ENCODE measurements at places on chromosomes 2 and 18. TPM values are rescaled to one million over a fixed set of nuclear protein-coding genes. Genes with fewer than 3 reads are reported as not detected.
A peak's percentile ranks its signal among the peaks of the same experiment; 100 is the strongest.

Gene CHRND
- not detected for total RNA-seq

DNA sequence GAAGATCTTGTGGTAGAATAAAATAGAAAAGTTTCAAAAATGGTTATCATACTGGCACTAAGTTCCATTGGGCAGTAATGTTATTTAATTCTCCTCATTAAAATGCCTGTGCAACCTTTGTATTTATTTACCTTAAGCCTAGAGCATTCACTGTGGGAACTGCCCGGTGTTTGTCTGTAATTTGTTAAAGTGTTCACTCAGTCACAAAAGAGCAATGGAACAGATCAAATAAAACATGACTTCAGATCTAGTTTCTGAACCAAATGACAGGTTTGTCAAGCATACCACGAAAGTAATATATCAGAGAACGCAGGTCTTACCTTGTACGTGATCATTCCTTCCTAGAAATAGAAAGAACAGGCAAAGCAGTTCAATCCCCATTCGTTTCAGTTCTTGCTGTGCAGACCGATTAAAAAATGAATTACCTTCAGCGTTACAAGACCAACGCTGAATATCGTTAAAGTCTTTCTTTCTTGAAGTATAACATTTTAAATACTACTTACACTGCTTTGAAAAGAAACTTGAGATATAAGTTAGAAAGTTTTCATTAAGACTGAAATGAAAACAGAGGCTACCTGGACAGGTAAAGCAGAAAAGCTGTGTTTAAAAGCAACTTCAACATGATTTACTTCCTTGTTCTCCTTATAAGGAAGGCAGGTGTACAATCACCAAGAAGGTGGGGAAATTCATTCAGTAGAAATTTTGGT lies at the start of gene ITGB6:
Gene ITGB6, minus strand, starts transcription at position 590 of the 707 bp plus-strand sequence. Its CDS starts 209 bp downstream, at position 381.
- no peak within 1 kb of the TSS for H3K27ac ChIP-seq
- no peak within 1 kb of the TSS for H3K4me3 ChIP-seq
- no peaks in the 10 kb centered on the region for H3K4me1 ChIP-seq
- DNase-seq: no peak
- no peaks in the 10 kb centered on the region for H3K27me3 ChIP-seq
- H3K36me3 ChIP-seq: no peaks in the 10 kb centered on the region

Gene SIX3
- not detected for total RNA-seq

- no peak for DNase-seq
- no peaks in the 10 kb centered on the region for H3K36me3 ChIP-seq
- H3K27ac ChIP-seq: no peak overlapping the region
- no peaks in the 10 kb centered on the region for H3K4me1 ChIP-seq
- H3K27me3 ChIP-seq: no peaks in the 10 kb centered on the region
Observed at GRCh38 chr2:6576302-6576701, 289.4 kb downstream of the CMPK2 start.

DNA sequence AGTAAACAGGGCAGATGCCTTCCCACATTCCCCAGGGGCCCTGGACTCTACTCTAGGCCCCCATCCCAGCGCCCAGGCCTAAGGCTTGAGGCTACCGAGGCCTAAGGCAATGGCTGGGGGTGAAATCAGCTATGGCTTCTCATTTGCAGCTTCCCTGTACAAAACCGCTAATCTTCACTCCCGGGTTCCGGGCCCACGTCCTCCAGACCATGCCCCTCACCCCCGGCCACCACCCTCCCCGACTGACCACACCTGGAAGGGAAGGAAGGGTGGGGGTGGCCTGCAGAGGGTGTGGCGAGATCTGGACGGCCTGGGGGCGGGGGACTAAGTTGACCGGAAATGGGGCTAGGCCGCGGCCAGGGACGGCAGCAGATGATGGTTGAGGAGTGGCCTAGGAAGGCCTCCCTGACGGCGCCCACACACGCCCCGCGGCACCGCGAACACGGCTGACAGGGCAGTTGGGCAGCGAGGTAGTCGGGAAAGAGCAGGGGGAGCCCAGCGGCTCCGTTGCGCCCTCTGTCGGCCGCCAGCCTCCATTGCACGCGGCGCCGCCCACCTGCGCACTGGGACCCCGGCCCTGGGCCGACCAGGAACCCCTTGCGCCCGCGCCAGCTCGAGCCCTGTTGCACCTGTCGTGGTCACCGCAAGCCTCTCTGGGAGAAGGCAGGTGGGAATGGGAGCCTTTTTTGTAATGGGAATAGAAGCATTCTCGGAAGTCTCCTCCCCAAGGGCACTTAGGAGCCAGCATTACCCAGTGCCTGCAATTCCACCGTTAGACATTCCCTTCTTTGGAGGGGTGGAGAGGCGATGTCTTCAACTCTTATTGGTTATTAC lies 117.1 kb upstream of the STPG4 start:
- H3K27me3 ChIP-seq: no peaks in the 10 kb centered on the region
- H3K27ac ChIP-seq: peak overlapping the region; percentile 79
- no peaks in the 10 kb centered on the region for H3K4me1 ChIP-seq

Gene ARHGAP28
- 6.2 TPM for total RNA-seq

Gene PLCD4
- total RNA-seq: 2.4 TPM

DNA sequence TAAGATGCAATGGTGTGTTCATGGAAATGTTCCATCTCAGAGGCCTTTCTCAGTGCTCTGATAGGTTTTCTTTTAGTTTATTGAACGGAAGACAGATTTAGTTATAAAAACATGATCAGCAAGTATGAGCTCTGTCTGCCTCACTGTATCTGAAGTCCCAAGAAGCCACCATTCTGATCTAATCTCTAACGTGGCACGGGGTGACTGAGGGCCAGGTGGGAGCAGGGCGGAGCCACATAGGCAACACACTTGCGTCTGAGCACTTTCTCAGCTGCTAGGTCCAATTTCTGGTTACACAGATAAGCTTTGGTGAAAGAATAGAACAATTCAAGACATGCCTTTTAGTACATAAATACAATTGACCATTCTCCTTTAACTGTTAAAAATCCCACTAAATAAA lies 60.4 kb downstream of the SNTG2 start:
- no peak overlapping the region for H3K27ac ChIP-seq
- no peaks in the 10 kb centered on the region for H3K36me3 ChIP-seq
- no peaks in the 10 kb centered on the region for H3K27me3 ChIP-seq
- H3K4me1 ChIP-seq: no peaks in the 10 kb centered on the region

DNA sequence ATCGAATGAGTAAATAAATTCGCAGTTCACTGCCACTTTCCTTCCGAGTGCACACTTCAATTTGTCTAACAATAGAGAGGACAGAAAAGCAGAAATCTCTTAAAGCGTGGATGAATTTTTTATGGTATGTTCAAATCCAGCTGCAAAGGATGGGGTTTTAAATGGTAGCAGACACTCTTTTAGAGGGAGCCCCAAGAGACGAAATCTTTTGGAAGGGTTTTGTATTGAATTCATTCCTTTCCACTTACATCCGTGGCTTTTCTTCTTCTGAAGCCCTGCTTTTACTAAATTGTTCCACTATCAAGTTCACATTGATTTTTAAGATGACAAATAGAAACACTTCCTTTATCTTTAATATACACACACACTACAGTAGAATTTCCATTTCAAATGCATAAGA lies 680.7 kb downstream of the NR4A2 start:
- no peaks in the 10 kb centered on the region for H3K36me3 ChIP-seq
- no peak overlapping the region for H3K27ac ChIP-seq
- no peaks in the 10 kb centered on the region for H3K27me3 ChIP-seq
- no peak overlapping the region for H3K4me3 ChIP-seq
- no peaks in the 10 kb centered on the region for H3K4me1 ChIP-seq

- H3K36me3 ChIP-seq: no peaks in the 10 kb centered on the region
- H3K4me3 ChIP-seq: no peak overlapping the region
- no peak for DNase-seq
- H3K27ac ChIP-seq: no peak overlapping the region
- no peaks in the 10 kb centered on the region for H3K4me1 ChIP-seq
Observed at GRCh38 chr18:77032181-77032701, 100.3 kb downstream of the MBP start.

- peak; percentile 86 for DNase-seq
- H3K36me3 ChIP-seq: no peaks in the 10 kb centered on the region
- H3K27ac ChIP-seq: peak overlapping the region; percentile 95
- no peaks in the 10 kb centered on the region for H3K27me3 ChIP-seq
Observed at GRCh38 chr2:216690853-216691741, 4.3 kb downstream of the IGFBP5 start.

Gene KCNIP3
- total RNA-seq: 5.1 TPM

DNA sequence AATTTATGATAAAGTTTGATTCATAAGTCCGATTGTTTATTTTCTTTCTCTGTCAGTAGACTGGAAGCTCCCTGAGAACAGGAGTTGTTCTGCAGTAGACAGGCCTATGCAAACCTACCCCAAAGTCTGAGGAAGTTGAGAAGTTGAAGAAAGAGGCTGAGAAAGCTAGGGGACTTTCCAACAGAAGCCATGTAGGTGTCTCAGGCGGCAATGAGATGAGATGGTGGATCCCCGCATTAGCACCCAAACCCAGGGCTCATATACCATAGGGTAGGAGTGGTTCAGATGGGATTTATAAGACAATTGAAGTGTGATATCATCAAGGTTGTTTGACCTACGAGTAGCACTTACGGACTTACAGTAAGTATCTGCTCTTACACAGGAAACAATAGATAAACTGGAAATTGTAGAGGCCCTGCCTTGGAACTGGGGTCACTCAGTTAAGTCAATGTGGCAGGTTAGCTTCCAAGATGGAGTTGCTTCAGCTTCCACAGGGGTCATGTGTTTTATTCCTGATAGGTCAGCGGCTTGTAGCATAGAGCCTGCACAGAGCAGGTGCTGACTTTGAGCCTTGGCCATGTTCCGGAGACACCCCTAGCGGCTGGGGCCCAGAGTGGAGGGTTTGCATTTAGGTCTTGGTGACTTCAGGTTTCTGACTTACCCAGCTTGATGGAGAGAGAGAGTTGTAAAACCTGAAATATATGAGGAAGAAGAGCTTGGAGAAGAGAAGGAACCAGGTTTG lies 2.3 kb upstream of the PSD4 start:
- no peak overlapping the region for H3K4me3 ChIP-seq
- no peak overlapping the region for H3K27ac ChIP-seq
- no peaks in the 10 kb centered on the region for H3K4me1 ChIP-seq
- DNase-seq: no peak
- no peaks in the 10 kb centered on the region for H3K36me3 ChIP-seq
- no peaks in the 10 kb centered on the region for H3K27me3 ChIP-seq

GRCh38 chr2:175005733-175006264 lies 618 bp upstream of the CHN1 start:
- peak overlapping the region; percentile 54 for H3K4me3 ChIP-seq
- H3K4me1 ChIP-seq: no peaks in the 10 kb centered on the region
- no peaks in the 10 kb centered on the region for H3K36me3 ChIP-seq
- DNase-seq: no peak
- no peaks in the 10 kb centered on the region for H3K27me3 ChIP-seq

Gene KCTD18
- 21.1 TPM for total RNA-seq

DNA sequence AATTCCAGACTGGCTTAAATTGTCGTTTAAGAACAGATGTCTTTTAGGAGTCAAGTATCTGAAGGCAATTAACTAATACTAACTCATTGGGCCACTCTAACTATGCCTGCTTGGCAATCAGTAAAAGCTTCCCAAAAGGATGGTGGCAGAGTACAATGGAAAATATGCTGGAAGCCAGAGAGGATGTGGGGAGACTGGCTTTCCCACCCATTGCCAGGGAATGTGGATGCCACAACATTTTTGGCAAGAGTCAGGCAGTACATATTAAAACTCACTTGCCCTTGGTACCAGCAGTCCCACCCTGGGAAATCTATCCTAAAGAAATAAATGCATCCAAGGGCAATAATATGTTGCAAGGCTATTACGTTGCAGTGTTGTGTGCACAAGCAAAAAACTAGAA lies 74.0 kb upstream of the FZD7 start:
- H3K4me3 ChIP-seq: no peak overlapping the region
- no peaks in the 10 kb centered on the region for H3K27me3 ChIP-seq
- no peaks in the 10 kb centered on the region for H3K4me1 ChIP-seq
- no peak overlapping the region for H3K27ac ChIP-seq
- no peak for DNase-seq

Gene MYO3B
- total RNA-seq: 0.09 TPM

Measured in uterus (tissue), 4 donors.